ENCODE measurements at places on chromosomes 2 and 18. TPM values are rescaled to one million over a fixed set of nuclear protein-coding genes. Genes with fewer than 3 reads are reported as not detected.

DNA sequence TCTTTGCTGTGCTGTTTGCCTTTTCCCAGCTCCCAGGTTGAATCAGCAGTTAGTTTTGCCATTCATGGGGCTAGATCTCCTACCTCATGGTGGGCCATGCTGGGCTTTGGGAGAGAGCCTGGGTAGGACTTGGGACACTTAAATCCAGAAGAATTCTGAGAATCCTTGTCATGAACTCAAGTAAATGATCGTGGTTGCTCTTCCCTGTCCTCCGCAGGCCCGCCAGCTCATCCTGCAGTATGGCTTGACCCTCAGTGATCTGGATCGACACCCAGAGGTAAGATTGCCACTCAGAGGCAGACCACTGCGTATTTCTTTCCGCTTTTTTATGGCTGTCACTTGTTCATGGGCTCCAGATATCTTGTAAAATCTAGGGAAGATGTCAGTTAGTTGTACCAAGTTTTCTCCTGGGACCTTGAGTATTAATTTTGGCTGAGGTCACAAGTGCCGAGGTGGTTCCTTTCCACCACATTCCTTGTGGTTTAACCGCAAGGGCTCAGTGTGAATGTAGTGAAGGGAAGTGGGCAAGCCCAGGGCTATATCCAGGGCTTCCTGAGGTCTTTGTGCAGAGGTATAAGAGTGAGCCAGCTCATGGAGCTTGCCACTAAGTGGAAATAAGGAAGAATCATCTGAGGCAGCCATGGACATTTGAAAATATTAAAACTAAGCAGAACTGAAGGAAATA, 37.7 kb downstream of the RPIA start:
- no peak for DNase-seq

DNA sequence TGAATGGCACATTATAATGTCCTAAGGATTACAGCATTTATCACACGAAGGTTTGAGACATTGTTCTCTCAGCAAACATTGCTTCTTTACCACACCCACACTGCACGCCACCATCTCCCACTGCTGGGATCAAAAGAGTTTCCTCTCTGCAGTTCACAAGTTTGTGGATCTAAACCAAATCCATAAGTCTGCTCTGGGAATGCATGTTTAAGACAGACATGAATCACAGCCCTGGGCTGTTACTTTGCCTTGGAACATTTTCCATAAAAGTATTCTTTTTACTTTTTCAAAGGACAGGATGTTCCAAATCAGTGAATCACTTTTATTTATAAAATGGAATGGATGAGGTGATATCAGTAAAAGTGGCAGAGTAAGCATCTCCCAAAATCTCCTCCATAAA, 36.1 kb downstream of the STPG4 start:
- DNase-seq = no peak

DNA sequence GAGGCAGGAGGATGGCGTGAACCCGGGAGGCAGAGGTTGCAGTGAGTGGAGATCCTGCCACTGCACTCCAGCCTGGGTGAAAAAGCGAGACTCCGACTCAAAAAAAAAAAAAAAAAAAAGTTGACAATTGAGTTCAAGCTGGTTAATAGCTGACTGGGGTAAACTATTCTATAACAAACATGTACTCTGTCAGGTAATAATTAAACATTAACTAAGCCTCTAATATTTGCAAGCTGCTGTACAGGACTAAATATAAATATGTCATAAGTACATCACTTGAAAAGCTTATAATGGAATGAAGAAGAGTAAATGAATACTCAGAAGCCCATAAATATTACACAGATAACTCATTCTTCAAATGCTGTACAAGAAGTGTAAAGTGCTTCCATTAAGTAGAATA, 190.4 kb upstream of the CRIM1 start:
- DNase-seq = no peak

The STAT4 gene
- 14.4 TPM for total RNA-seq

The TPO gene
- total RNA-seq = 8.0 TPM

The APLF gene
- 8.3 TPM for total RNA-seq
